ENCODE measurements at places on chromosomes 3 and 15. TPM values are rescaled to one million over a fixed set of nuclear protein-coding genes. Genes with fewer than 3 reads are reported as not detected.

GRCh38 chr15:45331972-45332371 lies 46.4 kb downstream of the GATM start:
- no peak for DNase-seq

DNA sequence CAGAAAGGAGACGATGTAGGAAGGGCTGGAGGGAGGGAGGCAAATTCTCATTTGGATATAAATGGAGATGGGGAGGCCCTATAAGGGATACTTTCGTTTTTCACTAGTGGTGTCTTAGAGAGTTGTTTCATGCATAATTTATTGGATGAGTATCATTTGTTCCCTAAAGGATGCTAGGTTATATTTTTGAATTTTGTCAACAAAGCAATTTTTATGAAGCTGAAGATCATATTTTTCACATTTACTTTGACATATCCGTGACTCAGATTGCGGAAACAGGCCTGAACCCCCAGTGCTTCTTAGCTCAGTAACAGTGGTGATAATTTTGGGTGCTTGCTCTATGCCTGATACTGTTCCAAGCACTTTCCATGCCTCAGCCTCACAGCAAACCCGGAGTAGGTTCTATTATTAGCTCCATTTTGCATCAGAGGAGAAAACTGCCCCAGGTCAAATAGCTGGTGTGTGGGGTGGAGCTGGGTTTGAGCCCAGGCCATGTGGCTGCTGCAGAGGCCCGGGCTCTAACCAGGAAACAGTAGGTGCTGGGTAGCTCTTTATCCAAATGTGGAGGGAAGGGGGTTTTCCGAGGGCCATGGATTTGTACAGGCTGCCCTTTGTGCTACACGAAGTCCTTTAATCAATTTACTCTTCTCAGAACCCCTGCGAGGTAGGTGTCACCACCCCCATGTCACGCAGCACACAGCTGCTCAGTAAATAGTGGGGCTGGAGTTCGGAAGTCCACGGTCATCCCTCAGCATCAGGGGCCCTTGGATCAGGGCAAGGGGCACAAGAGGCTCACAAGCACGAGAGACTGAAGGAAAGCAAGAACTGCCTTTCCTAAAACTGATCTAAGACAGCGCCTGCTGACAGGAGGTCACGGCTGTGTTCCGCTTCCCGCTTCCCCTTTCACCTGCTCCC lies 99.1 kb downstream of the SLC49A4 start:
- no peak for DNase-seq

GRCh38 chr3:144060881-144061280 lies 89.3 kb downstream of the DIPK2A start:
- no peak for DNase-seq

GRCh38 chr3:2456788-2457187 lies 358.1 kb downstream of the CNTN4 start:
- DNase-seq, result no peak

GRCh38 chr15:58269455-58270414 lies 131.6 kb downstream of the AQP9 start:
- DNase-seq, result peak; percentile 74

GRCh38 chr15:70512772-70513362 lies 250.5 kb downstream of the UACA start:
- DNase-seq, result no peak

DNA sequence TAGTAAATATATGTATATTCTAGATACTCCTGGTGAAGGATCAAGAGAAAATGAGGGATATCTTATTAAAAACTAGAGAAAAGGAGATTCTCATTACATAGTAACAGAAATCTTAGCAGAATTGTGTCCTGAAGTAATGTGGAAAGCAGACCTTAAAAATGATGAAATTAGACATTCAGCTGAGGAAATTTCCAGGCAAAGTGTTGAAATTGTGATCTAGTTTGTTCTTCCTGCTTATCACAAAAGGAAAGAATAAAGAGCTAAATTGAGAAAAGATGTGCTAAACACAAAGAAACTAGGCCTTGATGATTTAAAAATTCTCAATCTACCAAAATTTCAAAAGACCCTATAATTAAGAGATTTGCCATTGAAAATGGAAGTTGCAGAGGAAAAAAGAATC lies 362.6 kb upstream of the PLSCR5 start:
- no peak for DNase-seq

GRCh38 chr15:58460116-58460790 lies 28.5 kb downstream of the LIPC start:
- DNase-seq, result no peak

DNA sequence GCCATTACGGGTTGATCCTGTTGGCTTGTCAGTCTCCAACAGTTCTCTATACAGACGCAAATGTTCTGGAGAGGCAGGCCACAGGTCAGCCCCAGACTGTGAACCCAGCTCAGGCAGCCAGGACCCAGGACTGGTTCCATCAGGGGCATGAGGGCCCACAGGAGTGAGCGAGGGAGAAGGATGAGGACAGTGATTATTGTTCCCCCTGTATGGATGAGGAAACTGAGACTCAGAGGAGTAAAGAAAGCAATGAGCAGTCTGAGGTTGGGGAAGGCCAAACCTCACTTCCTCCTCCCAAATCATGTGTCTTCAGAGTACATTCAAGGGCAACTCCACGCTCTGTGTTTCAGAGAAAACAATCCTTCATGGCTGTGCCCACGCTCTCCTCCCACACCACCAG lies 121.9 kb downstream of the RPLP1 start:
- DNase-seq, result no peak

- DNase-seq, result no peak
Measured at GRCh38 chr3:37997342-37997741, 6.8 kb downstream of the VILL start.

DNA sequence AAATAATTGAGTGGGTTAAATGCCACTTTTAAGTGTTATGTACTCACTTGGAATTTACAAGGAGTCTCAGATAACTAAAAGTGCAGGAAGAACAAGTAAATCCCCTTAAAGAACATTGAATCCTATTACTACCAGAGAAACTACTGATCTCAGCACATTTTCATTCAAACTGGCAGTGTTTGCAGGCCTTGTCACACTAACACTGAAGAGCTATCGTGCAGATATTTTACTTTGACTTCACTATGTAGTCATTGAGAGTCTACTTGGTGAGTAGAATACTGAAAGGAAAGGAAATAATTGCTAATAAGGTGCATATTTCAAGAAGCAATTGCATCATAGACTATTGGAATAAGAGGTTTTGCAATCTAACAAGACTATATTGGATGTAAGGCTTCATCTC lies 721.4 kb upstream of the CBLB start:
- DNase-seq, result no peak

DNA sequence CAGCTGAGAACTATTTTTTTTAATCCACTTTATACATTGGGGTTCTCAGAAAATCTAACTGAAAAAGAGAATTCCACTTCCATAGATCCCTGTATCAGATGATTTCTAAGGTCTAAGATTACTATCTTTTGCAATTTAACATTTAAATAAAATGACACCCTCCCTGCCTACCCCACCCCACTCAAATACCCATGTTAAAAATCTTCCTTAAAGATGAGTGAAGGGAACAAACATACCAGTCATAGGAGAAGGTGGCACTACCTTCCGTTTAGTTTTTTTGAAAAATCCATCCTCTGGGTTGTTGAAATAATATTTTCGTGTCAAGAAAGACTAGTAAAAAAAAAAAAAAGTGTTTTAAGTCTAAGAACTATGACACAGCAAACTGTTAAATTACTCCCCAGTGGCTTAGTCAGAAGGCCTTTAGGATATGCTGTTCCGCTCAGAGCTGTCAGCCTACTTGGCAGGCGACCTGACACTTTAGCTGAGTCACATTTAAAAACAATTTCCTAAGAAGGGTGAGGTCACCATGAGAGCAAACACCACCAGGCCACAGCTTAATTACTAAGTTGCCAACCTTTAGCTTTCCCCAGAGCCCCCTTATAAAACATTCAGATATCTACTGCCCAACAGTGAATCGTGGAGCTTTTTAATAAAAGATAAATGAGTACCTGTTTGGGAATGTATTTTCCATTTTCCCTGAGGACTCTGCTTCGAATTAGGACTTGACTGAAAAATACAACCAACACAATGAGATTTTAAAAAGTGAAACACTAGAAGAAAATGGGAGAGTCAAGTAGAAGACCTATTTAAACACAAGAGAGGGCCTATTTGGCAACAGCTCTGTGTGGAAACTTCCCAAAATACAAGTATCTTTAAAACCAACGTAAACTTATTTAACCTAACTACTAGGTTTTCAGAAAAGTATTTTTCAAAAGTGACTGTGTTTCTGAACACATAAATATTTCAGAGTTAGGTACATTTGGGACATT lies 9.6 kb downstream of the EMC3 start:
- DNase-seq, result no peak

- DNase-seq, result no peak
Measured at GRCh38 chr3:11661827-11662226, 18.1 kb upstream of the VGLL4 start.

- no peak for DNase-seq
Measured at GRCh38 chr3:156448300-156448699, 106.6 kb downstream of the SSR3 start.

DNA sequence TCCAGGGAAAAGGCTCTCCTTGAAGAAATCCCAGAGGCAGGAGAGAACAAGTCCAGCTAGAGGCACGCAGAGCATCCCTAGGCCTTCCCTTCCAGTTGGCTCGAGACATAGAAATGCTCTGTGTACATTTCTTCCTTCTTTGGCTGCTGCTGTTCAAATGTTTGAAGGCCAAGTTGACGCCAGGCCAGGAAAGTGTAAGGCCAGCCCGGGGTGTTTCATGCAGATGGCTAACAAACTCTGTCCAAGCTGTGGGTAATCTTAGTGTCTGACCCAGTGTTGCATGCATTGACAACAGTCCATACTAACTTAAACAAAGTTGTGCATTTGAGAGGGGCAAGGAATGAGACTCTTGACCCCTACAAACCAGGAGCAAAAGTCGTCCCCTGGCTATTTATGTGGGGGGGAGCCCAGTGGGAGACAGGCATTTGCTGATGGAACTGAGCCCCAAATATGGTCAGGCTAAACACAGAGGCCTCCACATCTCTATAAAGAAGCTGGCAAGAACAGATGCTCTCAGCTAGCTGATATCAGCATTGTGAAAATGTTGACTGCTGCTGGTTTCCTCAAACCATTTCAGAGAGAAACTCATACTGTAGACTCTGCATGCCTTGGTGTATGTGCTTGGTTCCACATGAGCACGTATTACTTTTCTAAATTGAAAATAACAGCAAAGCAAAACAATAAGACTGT lies 139.5 kb downstream of the ADAMTS9 start:
- no peak for DNase-seq

GRCh38 chr15:67109141-67110034 lies 44.0 kb downstream of the SMAD3 start:
- DNase-seq, result no peak

DNA sequence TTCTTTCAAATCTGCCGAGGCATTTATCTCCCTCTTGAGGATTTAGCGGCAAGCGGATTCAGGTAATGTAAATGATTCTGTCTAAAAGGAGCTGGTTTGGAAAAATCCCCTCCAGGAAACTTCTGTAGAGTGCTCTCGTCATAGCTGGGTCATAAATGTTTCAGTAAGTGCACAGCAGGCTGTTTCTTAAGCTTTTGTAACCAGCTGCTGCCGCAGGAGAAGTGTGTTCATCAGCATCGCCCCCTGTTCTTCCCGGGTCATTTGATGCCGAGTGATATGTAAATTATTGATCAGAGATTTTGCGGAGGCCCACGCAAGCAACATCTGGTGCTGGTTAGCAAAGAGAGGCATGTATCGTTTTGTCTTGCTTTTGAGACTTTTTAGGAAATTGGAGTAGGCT lies 53.1 kb downstream of the DNASE1L3 start:
- DNase-seq, result no peak

DNA sequence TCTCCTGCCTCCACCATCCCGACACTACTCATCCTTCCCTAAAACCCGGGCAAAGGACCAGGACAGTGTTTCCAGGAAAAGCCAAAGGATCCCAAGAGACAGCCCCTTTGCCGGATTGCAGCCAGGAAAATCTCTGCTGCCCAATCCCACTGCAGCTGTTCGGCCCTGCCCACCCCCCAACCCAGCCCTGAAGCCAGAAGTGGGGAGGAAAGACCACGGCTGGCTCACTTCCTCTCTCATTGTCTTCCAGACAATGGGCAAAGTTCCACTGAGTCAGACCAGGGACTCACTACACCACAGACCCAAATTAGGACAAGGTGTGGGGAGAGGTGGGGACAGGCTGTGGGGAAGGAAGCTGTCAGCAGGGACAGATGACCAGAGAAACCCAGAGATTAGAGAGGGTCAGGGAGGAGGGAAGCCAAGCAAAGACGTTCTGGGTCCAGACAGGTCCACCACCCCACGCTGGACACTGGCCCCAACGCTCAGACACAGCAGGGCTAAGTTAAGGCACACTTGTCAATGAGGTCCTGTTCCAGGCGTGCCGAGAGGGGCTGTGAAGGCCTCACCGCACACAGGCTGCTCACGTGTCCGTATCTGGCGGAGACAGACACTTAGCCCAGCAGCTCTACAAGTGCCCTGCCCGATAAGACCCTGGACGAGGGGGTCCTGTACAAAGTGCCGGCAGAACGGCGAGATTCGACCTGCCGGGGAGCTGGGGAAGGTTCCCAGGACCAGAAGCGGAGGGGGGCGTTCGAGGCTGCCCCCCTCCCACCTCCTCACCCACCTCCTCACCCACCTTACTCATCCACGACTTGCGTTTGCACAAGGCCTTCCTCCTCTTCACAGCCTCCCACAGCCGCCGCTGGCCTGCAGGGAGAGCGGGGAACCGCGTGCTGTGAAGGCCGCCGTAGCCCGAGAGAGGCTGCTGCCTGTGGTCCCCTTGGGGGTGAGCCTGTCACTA lies 21.9 kb downstream of the TNK2 start:
- DNase-seq, result no peak

GRCh38 chr3:171614318-171614921 lies 154.2 kb upstream of the TNIK start:
- DNase-seq, result peak; percentile 2

- DNase-seq, result no peak
Measured at GRCh38 chr3:28326458-28326926, 22.0 kb upstream of the ZCWPW2 start.

DNA sequence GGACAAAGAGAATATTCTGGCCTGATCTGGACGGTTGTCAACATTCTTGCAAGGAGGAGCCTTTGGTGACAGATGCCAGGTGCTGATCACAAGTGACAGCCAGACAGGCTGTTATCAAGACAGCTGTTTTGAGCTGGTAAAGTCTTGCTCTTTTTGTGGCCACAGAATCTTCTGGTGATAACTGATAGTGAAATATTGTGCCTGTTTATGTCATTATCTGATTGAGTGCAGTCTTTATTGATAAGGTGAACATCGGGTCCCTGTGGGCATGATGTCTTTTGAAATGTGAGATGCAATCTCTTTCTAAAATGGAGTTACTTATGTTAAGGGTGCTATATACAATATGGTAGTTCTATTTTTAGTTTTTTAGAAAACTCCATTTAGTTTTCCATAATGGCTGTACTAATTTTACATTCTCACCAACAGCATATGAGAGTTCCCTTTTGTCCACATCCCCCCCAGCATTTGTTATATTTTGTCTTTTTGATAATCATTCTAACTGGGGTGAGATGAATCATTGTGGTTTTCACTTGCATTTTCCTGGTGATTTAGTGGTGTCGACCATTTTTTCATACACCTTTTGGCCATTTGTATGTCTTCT lies 10.7 kb downstream of the CEP63 start:
- DNase-seq, result no peak

- no peak for DNase-seq
Measured at GRCh38 chr3:177385831-177386301, 188.6 kb upstream of the TBL1XR1 start.

Gene IGSF11
- 21.0 TPM for total RNA-seq

Gene ADAMTS7
- total RNA-seq, result 25.9 TPM

Gene COL6A5
- total RNA-seq, result 1.5 TPM

Gene CACNA2D2
- total RNA-seq, result 12.2 TPM

Gene ZNF80
- total RNA-seq, result 0.09 TPM

Gene PPP4R2
- 70.9 TPM for total RNA-seq

Gene GABRR3
- total RNA-seq, result not detected
